Glutamatergic neuron (in vitro differentiated cells): ENCODE measurements at places on chromosomes 1 and 21. TPM values are rescaled to one million over a fixed set of nuclear protein-coding genes. Genes with fewer than 3 reads are reported as not detected.

Gene RNF186
- total RNA-seq: not detected

Gene IFI44
- not detected for total RNA-seq

Gene FOXD2
- total RNA-seq: not detected

Gene GSTM5
- 0.20 TPM for total RNA-seq

Gene DR1
- total RNA-seq: 49.0 TPM

Gene LCE1A
- not detected for total RNA-seq

Gene LIN28A
- total RNA-seq: 97.3 TPM

GRCh38 chr1:174204697-174205308, 45.5 kb downstream of the RABGAP1L start:
- DNase-seq: no peak

GRCh38 chr1:220528679-220529501, 954 bp downstream of the MARK1 start:
- DNase-seq: peak; percentile 55

DNA sequence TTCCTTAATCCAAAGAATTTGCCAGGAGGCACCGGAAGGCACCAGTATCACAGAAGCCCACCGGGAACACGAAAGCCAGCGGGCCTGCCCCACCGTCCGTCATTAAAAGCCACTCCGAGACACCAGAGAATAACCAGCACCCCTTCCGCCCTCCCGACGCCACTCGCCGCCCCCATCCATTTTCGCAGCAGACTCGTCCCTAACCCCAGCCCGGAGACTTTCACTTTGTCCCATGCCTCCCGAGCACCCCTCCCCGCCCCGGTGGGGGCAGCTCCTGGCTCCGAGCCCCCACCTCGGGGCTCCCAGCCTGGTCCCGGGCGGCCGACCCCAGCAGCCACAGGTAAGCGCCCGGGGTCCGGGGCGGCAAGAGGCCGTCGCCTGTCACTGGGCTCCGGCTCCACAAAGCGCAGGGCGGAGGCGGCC, 105.4 kb downstream of the SLC45A1 start:
- DNase-seq: peak; percentile 47

- no peak for DNase-seq
Measured at GRCh38 chr1:211155040-211155439, 21.1 kb upstream of the KCNH1 start.

DNA sequence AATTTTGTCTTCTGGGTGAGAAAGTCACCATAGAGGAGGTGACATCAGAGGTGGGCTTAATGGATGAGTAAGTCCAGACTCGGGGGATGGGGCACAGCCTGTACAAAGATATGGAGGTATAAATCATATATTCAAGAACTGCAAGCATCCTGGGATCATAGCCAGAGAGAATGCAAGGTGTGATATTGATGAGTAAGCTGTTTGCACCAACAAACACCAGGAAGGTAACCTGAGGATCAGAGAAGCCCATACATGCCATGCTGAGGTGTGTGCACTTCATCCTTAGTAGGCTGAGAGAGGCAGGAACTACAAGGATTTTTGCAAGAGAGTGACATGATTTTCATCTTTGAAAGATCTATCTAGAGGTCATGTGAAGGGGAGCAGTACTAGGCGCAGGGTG, 306.4 kb downstream of the HHAT start:
- no peak for DNase-seq

- peak; percentile 36 for DNase-seq
Measured at GRCh38 chr1:22018583-22019559, 17.4 kb downstream of the CELA3A start.

- no peak for DNase-seq
Measured at GRCh38 chr1:229027622-229028182, 243.2 kb upstream of the RAB4A start.

DNA sequence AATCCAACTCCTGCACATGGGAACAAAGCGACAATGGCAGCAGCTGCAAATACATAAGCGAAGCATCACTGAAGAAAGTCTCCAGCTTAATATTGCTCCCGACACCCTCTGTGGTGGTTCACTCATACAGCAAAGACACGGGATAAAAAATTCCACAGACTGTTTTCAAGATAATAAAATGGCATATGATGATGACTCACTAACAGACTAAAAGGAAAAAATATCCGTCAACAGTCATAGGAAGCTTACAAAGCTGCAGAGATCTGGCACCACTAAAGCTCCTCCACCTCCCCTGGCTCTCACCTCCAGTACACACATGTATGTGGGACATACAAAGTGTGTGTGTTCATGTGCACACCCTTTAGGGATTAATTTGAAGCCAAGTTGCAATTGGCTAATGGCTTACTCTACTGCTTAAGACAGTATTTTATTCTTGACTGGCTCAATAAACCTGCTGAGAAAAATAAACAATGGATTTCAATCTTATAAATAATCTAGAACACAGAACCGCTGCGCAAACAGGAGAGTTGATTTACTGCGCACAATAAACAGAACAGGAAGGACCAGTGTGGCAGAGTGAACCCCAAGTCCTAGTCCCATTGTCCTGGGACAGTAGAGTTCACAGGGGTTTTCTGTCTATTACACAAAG, 94.4 kb downstream of the SLC45A1 start:
- DNase-seq: no peak

DNA sequence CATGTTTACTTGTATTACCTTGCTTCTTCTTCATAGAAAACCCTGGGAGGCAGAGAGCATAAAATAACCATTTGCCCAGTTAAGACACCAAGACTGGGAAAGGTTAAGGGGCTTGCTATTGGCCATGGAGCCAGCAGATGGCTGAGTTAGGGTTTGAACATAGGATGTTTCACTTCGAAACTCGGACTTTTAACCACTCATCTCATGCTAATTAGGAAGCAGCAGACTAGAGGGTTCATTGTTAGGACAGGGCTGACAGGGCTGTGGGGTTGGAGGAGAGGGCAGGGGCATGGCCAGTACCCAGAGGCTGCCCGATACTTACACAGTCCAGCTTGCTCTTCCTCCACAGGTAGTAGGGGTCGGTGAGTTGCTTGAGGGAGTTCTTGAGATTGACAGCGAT, 17.0 kb downstream of the SLC26A9 start:
- DNase-seq: no peak

DNA sequence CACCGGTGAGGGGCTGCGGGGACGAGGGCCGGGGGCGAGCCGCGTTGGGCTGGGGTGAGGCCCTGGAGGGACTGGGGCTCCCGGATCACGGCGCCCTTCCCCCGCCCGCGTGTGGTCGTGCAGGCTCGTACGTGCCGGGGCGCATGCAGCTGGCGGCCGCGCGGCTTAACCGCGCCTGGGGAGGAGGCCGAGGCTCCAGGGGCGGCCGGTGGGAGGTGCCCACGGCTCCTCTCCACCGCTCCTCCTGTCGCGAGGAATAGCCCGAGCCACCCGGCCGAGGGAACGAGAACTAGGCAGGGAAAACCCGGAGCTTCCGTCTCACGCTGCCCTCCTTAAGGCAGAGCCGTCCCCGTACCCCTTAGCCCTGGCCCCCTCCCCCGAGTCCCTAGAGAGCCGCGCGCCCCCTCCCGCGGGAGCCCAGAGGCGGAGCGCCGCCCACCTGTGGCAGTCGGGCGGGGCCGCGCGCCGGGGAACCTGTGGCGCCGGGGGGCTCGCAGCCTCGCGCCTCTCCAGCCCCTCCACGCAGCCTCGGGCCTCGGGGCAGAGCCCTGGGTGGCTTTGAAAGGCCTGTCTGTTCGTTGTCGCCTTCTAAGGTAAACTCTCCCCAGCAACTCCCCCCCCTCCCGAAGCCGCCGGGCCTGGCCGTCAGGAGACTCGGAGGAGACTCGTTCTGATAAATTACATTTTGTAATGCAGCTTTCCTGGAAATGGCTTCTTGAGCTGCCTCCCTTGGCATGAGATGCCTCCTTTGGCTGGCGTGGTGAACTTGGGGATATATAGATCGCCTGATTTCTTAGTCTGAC, 746 bp downstream of the AK4 start:
- peak; percentile 39 for DNase-seq

DNA sequence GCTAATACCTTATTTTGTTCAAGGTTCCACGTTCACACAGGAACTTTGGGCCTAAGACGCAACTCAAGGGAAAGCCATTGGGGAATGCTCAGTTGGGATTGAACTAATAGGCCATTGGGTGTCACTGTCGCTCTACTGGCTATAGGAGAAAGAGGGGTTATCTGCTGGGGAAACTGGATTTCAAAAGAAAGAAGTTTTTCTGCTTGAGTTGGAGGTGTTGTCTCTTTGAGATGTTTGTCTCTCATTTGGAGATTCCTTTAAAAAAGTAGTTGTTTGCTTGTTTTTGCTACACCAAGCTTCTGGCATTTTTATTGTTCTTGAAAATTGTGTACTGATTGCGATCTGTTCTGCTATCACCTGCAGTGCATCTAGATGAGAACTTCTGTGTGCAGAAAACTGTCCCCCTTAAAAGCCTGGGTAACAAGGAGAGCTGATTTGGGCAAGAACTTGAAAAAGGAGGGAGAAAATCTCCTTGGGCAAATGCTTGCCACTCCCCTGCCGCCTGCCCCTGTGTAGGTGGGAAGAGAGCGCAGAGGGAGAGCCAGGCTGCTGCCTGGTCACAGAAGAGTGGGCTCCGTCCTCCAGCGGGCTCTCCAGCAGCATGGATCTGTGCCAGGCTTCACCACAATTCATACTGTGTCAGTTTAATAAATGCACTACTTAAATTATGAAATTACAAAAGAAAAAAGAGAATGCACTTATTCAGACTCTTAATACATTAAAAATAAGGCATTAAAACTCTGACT, 39.9 kb downstream of the PEX14 start:
- no peak for DNase-seq
